Neural crest cell (in vitro differentiated cells): ENCODE measurements at places on chromosomes 11 and 22. TPM values are rescaled to one million over a fixed set of nuclear protein-coding genes. Genes with fewer than 3 reads are reported as not detected.

- H3K27me3 ChIP-seq, result no peaks in the 10 kb centered on the region
- H3K4me1 ChIP-seq, result peaks cover 3% of the 10 kb centered on the region
- H3K27ac ChIP-seq, result no peak overlapping the region
- H3K4me3 ChIP-seq, result no peak overlapping the region
- no peaks in the 10 kb centered on the region for H3K36me3 ChIP-seq
Measured at GRCh38 chr22:25086902-25087282, 112.8 kb upstream of the CRYBB3 start.

The ALKBH3 gene
- 24.9 and 25.4 TPM in 2 replicates for total RNA-seq

DNA sequence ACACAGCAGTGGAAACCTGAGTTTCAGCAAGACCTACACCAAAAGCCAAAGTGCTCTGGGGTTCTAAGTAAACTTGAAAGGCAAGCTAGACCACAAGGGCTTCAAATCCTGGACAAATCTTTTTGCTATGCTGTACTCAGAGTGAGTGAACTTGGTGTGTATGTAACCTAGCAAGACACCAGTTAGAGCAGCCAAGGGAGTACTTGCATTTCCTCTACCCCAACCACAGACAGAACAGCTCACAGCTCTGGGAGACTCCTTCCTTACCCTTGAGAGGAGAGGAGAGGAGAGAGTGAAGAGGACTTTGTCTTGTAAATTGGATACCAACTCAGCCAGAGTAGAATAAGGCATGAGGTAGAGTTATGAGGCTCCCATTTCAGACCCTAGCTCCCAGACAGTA is 71.4 kb downstream of the CTSC start:
- DNase-seq, result no peak
- H3K36me3 ChIP-seq, result peaks cover 64% of the 10 kb centered on the region
- H3K4me3 ChIP-seq, result no peak overlapping the region
- H3K27me3 ChIP-seq, result no peaks in the 10 kb centered on the region
- H3K27ac ChIP-seq, result no peak overlapping the region

The ZP1 gene
- not detected in 2 replicates for total RNA-seq

GRCh38 chr11:102603091-102603490 is 22.0 kb downstream of the MMP20 start:
- H3K27me3 ChIP-seq, result no peaks in the 10 kb centered on the region
- H3K36me3 ChIP-seq, result no peaks in the 10 kb centered on the region
- peaks cover 34% of the 10 kb centered on the region for H3K4me1 ChIP-seq
- peak overlapping the region; percentile 65 for H3K27ac ChIP-seq

GRCh38 chr22:37631448-37632173 is 7.9 kb upstream of the SH3BP1 start:
- peak overlapping the region; percentile 68 for H3K4me3 ChIP-seq
- no peak for DNase-seq
- peaks cover 29% of the 10 kb centered on the region for H3K4me1 ChIP-seq
- no peaks in the 10 kb centered on the region for H3K36me3 ChIP-seq
- peak overlapping the region; percentile 62 for H3K27ac ChIP-seq
- H3K27me3 ChIP-seq, result peaks cover 4% of the 10 kb centered on the region

DNA sequence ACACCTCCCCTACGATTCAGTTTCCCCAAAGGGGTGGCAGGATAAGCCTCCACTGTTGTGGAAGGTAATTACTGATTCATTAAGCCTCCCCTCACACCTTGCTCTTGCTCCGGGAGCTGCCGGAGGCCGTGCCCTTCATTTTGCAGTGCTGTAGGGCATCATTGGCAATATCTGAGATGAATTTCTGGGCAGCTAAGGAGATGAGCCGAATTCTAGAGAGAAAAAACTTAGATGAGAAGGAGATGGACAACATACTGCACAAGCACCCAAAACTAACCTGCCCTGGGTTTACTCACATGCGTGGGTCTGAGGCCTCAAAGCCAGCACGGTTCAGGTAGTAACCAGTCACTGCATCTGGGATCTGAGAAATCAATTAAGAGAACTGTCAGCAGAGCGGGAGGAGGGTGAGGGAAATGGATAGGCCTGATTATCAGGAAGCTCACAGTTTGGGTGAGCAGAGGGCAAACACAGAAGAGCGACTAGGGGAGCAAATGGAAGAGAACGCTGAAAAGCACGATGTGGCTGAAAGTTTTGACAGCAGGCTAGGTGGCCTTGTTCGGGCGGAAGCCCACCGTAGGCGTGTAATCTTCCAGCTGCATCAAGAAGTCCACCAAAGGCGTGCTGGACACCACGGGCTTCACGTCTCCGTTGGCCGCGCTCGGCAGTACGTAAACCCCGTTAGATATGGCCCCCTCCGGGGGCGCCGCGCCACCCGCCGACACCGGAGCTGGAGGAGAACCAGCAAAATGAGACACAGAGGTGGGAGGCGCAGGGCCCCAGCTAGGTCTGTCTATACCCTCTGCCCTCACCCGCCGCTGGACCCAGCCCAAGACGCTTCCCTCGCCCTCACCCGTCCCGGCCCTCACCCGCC is 689 bp downstream of the TAF10 start:
- H3K4me3 ChIP-seq, result peak overlapping the region; percentile 88
- no peak for DNase-seq
- H3K27ac ChIP-seq, result peak overlapping the region; percentile 74
- peaks cover 10% of the 10 kb centered on the region for H3K36me3 ChIP-seq
- peaks cover 27% of the 10 kb centered on the region for H3K4me1 ChIP-seq
- no peaks in the 10 kb centered on the region for H3K27me3 ChIP-seq

DNA sequence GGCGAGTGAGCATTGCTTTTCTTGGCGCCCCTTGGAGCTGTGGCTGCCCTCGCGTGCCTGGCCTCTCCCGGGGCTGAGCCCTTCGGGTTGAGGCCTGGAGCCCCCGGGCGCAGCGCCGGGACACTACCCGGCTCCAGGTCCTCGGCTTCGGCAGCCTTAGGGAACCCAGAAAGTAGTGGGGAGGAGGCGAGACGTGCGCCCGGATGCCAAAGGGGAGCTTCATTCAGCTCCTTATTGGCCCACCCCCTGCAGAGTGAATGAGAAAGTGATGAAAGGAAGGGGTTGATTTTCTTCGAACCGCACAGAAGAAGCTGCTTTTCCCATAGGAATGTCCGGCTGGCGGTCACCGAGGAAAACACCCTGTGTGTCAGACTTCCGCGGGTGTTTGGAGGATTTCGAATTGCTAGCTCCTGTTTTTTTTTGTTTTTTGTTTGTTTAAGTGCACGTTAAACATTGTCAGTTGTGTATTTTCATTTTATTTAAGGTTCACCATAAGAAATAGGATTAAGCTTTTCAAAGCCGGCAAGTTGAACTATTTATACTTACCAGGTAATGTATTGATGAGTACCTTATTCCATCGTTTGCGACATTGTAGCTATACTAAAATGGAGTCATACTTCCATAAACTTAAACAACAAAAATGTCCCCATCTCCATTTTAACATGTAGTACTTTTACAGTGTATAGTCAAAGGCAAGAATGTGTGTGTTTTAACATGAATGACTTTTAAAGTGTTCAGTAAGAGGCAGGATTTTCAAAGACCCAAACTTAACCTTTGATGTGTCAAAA is 841 bp upstream of the EIF4G2 start:
- H3K36me3 ChIP-seq, result peaks cover 31% of the 10 kb centered on the region
- DNase-seq, result no peak
- peak overlapping the region; percentile 98 for H3K4me3 ChIP-seq

The HBE1 gene
- total RNA-seq, result 0.45 and 0.56 TPM in 2 replicates

DNA sequence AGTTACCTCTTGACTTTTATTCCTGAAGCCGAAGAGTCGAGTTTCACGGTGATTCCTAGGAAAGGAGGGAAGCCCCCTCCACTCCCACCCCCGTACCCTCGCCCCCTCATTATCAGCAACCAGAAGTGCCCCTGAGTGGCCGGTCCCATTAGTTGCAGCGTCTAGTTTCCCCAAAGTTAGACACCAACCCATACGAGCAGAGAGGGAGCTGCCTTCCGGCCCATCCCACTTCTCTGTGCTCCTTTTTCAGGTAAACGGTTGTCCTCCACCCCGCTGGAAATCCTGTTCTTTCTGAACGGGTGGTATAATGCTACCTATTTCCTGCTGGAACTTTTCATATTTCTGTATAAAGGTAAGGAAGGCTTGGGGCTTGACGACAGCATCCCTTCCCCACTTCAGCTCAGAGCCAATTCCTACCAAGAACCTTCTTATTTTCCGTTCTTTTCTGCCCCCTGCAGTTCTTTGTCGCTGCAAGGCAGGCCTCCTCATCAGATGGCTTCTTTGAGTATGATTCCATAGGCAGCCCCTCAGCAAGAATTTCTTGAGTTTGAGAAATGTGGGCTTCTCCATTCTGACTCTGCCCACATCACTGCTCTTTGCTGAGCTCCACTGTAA is 701 bp downstream of the TMEM216 start:
- H3K27ac ChIP-seq, result no peak overlapping the region
- peaks cover 12% of the 10 kb centered on the region for H3K36me3 ChIP-seq
- DNase-seq, result no peak
- peak overlapping the region; percentile 93 for H3K4me3 ChIP-seq

DNA sequence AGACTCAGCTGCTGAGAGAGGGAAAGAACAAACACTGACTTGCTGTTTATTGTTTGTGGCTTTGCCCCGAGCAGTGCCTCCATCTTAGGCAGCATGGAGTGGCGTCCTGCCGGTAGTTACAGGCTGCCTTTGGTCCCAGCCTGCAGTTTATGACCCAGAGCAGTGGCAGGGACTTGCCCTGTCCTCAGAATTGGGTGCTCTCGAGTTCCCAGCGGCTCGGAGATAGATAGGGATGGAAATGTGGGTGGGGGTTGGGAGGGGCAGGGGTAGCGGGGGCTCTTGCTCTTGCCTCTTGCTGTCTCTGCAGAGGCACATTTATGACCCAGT is 3.1 kb downstream of the ALX4 start:
- no peak overlapping the region for H3K4me3 ChIP-seq
- H3K36me3 ChIP-seq, result peaks cover 3% of the 10 kb centered on the region
- H3K4me1 ChIP-seq, result peaks cover 17% of the 10 kb centered on the region
- H3K27me3 ChIP-seq, result peaks cover 99% of the 10 kb centered on the region

GRCh38 chr11:7512525-7513233 is 1.1 kb upstream of the PPFIBP2 start:
- no peak overlapping the region for H3K27ac ChIP-seq
- peaks cover 43% of the 10 kb centered on the region for H3K27me3 ChIP-seq
- DNase-seq, result peak; percentile 1

The CCDC81 gene
- 2.1 and 2.8 TPM in 2 replicates for total RNA-seq

- no peak overlapping the region for H3K4me3 ChIP-seq
- peaks cover 29% of the 10 kb centered on the region for H3K4me1 ChIP-seq
- DNase-seq, result no peak
- no peak overlapping the region for H3K27ac ChIP-seq
- H3K27me3 ChIP-seq, result no peaks in the 10 kb centered on the region
Measured at GRCh38 chr22:26804315-26804714, 146.9 kb downstream of the MIAT start.

The LRP5 gene
- 43.4 and 44.3 TPM in 2 replicates for total RNA-seq

GRCh38 chr11:121067453-121067852 is 33.6 kb upstream of the TECTA start:
- H3K4me1 ChIP-seq, result peaks cover 14% of the 10 kb centered on the region
- H3K27me3 ChIP-seq, result no peaks in the 10 kb centered on the region
- no peak for DNase-seq
- H3K27ac ChIP-seq, result no peak overlapping the region
- no peak overlapping the region for H3K4me3 ChIP-seq

The SMTNL1 gene
- not detected in 2 replicates for total RNA-seq

- peaks cover 3% of the 10 kb centered on the region for H3K27me3 ChIP-seq
- H3K4me1 ChIP-seq, result peaks cover 25% of the 10 kb centered on the region
- no peaks in the 10 kb centered on the region for H3K36me3 ChIP-seq
- DNase-seq, result no peak
- H3K4me3 ChIP-seq, result no peak overlapping the region
Measured at GRCh38 chr11:33934450-33934849, 42.6 kb upstream of the LMO2 start.

DNA sequence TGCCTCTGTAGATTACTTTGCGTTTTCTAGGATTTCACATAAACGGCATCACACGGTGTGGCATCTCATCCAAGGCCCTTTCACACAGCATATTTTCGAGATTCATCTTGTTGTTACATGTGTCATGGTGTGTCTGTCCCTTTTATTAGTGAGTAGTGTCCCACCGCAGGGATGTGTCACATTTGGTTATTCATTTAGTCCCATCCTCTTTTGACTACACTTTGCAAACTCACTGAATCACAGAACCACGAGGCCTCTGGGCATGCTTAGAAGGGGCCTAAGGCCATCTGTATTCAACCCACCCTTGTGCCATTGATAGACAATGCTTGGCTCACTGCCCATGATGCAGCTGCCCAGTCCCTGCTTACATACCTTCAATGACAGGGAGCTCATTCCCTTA is 4.2 kb upstream of the RAC2 start:
- DNase-seq, result no peak
- H3K27me3 ChIP-seq, result peaks cover 9% of the 10 kb centered on the region
- H3K4me1 ChIP-seq, result peaks cover 2% of the 10 kb centered on the region
- no peaks in the 10 kb centered on the region for H3K36me3 ChIP-seq
- H3K27ac ChIP-seq, result no peak overlapping the region

The PAX6 gene
- total RNA-seq, result 83.7 and 86.7 TPM in 2 replicates

DNA sequence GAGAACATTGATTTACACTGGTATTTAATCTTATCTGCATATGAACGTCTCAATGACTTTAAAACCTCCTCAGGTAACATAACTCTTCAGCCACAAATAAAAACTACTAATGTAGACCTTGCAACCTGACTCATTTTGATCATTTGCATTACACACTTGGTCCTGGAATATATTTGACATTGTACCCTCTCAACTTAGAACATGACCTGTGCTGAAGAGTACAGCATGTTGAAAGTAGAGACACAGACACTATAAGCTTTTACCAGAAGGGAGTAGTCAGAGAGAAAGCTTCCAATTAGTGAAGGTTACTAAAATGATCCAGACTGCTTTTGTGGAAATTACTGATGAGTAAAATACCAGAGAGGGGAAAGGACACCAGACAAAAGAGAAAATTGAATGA is 390.6 kb upstream of the ANO3 start:
- H3K27me3 ChIP-seq, result no peaks in the 10 kb centered on the region
- H3K36me3 ChIP-seq, result no peaks in the 10 kb centered on the region

GRCh38 chr22:20441631-20442484 is 4.2 kb upstream of the SCARF2 start:
- H3K27ac ChIP-seq, result no peak overlapping the region
- no peak for DNase-seq
- peaks cover 19% of the 10 kb centered on the region for H3K4me1 ChIP-seq
- H3K36me3 ChIP-seq, result peaks cover 8% of the 10 kb centered on the region
- H3K4me3 ChIP-seq, result no peak overlapping the region
- peaks cover 13% of the 10 kb centered on the region for H3K27me3 ChIP-seq
